Bone marrow (tissue), 2 donors: ENCODE measurements at places on chromosomes 1 and 21.

- peak; percentile 34 for DNase-seq
Observed at GRCh38 chr1:161019751-161020495, 1.0 kb downstream of the F11R start.

DNA sequence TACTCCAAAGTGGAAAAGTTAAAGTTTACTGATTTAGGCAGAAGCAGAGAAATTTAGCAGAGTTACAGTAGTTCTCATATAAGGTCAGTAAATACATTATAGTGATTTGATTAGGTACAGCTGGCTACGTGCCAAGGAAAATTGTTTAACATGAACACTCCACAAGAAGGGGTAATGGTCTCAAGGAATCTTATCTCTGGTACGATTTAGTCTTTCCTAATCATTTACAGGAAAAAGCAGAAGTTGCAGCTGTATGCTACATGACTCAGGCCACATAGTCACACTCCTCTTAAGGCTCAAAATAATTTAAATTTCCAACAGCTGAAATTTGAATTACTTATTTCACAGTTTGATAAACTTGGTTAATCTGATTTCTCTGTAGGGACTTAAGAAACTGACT lies 36.9 kb upstream of the OR2B11 start:
- peak; percentile 69 for DNase-seq

DNA sequence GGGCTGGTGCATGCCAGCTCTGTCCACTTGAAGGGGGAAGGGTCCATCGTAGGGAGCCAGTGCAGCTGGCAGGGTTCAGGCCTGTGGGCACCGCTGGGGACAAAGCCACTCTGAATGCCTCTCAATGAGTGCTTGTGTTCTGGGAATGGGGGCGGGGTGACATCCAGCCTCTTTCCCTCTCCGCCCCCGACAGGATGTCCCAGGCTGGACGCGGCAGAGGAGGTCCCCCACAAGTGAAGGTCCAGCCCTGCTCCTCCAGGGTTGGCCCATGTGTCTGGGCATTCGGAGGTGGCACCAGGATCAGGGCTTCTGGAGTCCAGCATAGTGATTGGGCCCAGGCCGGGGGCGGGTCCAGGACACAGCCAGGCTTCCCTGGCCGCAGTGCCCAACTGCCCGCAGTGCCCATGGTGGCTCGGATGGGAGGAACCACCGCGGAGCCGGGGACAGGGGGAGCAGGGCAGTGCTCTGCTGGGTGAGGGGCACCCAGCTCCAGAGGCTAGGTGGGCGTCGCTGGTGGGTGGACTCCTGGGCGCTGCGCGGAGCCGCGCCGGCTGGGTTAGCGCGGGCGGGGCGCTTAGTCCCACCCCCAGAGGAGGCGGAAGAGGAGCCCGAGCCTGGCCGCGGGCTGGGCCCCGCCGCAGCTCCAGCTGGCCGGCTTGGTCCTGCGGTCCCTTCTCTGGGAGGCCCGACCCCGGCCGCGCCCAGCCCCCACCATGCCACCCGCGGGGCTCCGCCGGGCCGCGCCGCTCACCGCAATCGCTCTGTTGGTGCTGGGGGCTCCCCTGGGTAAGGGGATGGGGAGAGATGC lies at the start of gene SHISA4:
Gene SHISA4, plus strand, starts transcription at position 617 of the 808 bp plus-strand sequence. Its CDS starts 97 bp downstream, at position 714.
- DNase-seq: peak; percentile 12

- no peak for DNase-seq
Observed at GRCh38 chr1:198491028-198491427, 49.5 kb downstream of the ATP6V1G3 start.

DNA sequence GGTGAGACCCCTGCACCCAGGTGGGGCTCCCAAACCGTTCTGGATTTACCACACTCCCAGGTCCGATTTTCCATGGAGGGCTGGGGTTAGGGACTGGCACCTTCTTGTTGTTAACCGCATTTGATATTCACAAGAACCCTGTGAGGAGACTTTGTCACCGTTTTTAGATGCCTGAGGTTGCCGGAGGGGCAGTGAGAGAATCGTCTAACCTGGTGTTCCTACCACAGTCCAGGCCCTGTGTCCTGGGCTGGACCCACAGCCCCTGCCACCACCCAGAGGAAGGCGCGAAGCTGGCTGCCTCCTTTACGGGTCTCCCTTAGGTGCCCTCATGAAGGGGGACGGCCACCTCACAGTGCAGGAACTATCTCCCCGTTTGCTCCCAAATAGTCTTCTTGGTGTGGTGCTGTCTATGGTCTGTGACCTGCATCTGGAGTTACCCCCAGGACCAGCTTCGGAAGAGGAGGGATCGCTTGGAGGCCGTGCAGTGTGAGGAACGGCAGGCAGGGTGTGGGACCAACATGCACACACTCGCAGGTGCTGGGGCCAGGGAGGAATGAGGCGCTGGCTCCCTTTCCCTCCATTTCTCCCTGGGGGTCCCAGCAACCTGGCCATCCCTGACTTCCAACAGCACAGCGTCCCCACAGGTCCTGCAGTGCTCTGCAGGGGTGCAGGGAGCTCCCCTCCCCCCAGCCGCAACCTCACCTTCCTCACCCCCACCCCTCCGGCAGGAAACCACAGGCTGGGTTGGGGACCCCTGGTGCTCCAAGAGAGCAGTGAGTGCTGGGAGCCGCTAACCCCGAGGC lies 7.0 kb downstream of the SIM2 start:
- no peak for DNase-seq

- no peak for DNase-seq
Observed at GRCh38 chr1:229889031-229889517, 178.0 kb upstream of the GALNT2 start.

DNA sequence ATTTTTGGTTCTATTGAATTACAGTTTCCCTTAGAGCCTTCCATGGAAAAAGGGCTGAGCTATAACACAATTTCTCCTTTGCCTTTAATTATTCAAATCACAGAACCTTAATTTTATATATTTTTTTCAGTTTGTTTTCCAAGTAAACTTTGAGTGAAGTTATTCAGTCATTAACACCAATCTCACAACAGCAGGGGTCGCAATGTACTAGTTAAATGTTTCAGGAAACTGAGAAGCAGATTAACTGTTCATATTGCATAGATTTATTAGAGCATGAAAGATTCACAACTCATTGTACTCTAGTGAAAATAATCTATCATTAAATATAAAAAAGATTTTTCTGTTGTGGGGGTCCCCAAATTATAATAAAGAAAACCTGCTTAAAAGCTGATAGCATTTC lies 64.1 kb downstream of the KIFAP3 start:
- no peak for DNase-seq

- DNase-seq: no peak
Observed at GRCh38 chr1:46568461-46568891, 17.0 kb upstream of the KNCN start.
